ENCODE measurements at places on chromosomes 5 and 9.

GRCh38 chr5:1883120-1883924, 597 bp upstream of the IRX4 start:
- no peak for DNase-seq

GRCh38 chr9:74379718-74380117, 117.4 kb upstream of the RORB start:
- peak; percentile 29 for DNase-seq

- no peak for DNase-seq
These were observed 759.3 kb upstream of the TYRP1 start for GRCh38 chr9:11933926-11934325.

GRCh38 chr9:125089331-125089730, 54.0 kb downstream of the SCAI start:
- DNase-seq = no peak

DNA sequence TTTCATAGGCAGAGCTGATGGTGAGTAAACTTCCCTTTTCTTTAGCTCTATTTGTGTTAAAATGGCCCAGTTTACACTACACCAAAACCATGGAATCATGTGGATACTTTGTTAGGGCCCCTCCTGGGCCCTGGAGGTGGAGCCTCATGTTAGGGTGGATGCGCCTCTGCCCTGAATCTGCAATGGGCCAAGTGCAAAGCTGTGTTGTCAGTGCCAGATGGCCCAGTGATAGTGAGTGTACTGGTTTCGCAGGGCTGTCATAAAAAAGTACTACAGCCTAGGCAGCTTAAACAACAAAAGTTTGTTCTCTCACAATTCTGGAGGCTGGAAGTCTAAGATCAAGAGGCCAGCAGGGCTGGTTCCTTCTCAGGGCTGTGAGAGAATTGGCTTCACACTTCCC, 64.8 kb downstream of the HSPA4 start:
- no peak for DNase-seq

DNA sequence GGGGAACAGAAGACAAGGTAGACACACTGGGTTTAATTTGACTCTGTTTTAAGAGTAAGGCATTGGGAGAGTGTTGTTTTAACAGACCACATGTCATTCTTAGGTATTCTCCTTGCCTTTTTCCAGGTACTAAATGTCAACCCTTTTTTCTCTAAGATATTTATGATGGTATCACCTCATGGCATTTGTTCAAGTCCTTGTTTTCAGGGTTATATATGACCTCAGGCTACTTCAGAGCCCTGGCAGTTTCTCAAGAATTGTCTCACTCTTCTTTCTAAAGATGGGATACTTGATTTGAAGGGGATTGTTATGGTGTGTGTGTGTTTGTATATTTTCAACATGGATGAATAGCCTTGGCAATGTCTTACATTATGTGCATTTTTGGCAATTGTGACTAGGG, 131.1 kb upstream of the ACTBL2 start:
- DNase-seq = no peak

GRCh38 chr9:33742519-33742918, 52.8 kb upstream of the PRSS3 start:
- no peak for DNase-seq

GRCh38 chr5:149833116-149833827, 103.2 kb downstream of the PPARGC1B start:
- no peak for DNase-seq

DNA sequence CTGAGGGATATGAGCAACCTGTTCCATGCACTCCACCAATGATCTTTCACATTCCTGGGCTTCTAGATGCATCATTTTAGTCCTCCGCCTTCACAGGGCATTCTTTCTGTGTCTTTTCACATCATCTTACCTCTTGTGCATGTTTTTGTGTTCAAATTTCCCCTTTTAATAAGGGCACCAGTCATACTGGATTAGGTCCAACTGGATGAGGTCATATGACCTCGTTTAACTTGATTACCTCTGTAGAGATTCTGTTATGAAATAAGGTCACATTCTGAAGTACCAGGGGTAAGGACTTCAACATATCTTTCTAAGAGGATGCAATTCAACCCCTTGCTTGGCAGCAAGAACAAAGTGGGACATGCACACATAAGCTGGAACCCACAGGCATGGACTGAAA, 335.3 kb upstream of the TLE4 start:
- no peak for DNase-seq

DNA sequence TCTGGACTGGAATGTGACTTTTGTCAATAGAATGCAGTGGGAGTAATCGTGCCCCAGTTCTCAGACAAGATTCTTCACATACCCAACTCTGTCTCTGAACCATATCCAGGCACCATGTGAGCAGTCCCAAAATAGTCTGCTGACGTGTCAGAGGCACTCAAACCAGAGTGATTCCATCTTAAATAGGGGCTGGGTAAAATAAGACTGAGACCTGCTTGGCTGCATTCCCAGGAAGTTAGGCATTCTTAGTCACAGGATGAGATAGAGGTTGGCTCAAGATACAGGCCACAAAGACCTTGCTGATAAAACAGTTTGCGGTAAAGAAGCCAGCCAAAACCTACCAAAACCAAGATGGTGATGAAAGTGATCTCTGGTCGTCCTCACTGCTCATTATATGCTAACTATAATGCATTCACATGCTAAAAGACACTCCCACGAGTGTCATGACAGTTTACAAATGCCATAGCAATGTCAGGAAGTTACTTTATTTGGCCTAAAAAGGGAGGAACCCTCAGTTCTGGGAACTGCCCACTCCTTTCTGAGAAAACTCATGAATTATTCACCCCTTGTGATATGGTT, 16.9 kb upstream of the PLCXD3 start:
- DNase-seq = no peak

- no peak for DNase-seq
These were observed 205.3 kb upstream of the WWC1 start for GRCh38 chr5:168086104-168086610.

DNA sequence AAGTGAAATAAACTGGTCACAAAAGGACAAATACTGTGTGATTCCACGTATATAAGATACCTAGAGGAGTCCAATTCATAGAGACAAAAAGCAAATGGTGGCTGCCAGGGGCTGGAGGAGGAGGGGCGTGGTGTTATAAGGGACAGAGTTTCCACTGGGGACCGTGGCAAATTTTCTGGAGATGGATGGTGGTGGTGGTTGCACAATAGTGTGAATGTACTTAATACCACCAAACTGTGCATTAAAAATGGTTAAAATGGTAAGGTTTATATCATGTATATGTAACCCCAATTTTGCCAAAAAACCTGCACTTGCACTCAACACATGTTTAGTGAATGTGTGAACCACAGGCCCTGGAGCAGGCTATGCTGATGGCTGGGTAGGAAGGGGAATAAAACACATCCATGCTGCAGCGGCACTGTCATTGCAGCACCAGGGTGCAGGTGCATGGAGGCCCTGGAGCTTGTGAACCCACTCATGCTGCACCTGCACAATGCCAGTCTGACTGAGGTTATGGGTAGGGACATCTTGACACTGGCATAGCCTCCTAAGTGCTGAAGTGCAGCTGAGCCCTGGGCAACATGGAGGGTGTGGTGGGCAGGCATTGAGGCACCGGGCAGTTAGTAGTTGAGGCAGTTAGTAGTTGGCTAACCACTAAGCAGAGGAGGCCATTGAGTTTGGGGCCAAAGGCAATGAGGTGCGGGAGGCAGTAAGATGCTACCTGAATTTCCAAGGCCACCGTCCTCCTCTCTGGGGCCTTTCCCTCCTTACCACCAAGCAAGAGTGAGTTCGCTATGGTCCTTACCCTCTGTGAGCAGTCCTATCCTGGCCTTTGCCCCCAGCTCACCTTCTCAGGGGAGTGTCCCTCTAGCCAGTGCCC, 3.5 kb upstream of the PHF2 start:
- DNase-seq = no peak

- DNase-seq = no peak
These were observed 69.7 kb downstream of the ZSWIM6 start for GRCh38 chr5:61401726-61402125.

Measured in NCI-H1048 (cell line).